ENCODE measurements at places on chromosomes 11 and 22.
A peak's percentile ranks its signal among the peaks of the same experiment; 100 is the strongest.

DNA sequence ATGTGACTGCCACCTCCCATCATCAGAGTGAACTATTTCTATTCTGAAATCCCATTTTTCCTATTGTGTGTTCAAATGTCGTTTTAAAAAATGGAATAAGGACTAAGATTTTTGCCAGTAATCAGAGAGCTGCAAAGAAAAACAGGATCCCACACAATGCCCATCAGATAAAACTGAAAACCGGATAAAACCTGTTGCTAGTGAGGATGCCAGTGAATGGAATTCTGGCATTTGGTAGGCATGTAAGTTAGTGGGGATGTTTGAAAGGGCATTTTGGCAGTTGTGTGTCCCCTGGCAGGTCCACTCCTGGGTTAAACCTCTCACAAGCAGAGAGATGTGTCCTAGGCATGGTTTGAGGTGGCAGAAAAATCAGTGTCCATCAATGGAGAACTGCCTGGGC lies 6.2 kb downstream of the DRAP1 start:
- DNase-seq, result no peak

DNA sequence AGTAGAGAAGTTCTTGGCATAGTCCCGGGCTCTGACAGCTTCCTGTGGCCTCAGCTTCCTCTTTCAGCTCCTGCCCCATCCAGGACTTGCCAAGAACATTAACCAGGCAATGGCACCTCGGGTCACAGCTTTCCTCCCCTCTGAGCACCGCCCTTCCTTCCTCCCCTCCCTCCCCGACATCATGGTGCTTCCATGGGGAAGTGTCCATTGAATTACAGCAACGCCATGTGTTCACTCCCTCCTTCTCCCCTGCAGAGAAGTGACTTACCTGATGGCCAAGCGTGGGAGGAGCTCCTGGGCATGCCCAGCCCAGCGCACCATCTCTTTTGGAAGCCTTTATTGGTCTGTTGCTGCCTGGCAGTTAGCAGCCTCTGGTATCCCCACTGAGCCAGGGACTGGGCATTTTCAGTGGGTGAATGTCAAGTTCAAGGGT lies 25.8 kb upstream of the DAGLA start:
- no peak for DNase-seq

GRCh38 chr11:114058026-114058706 lies 1.3 kb upstream of the ZBTB16 start:
- DNase-seq, result no peak

- no peak for DNase-seq
Observed at GRCh38 chr22:45304971-45305370, 4.8 kb upstream of the FAM118A start.

DNA sequence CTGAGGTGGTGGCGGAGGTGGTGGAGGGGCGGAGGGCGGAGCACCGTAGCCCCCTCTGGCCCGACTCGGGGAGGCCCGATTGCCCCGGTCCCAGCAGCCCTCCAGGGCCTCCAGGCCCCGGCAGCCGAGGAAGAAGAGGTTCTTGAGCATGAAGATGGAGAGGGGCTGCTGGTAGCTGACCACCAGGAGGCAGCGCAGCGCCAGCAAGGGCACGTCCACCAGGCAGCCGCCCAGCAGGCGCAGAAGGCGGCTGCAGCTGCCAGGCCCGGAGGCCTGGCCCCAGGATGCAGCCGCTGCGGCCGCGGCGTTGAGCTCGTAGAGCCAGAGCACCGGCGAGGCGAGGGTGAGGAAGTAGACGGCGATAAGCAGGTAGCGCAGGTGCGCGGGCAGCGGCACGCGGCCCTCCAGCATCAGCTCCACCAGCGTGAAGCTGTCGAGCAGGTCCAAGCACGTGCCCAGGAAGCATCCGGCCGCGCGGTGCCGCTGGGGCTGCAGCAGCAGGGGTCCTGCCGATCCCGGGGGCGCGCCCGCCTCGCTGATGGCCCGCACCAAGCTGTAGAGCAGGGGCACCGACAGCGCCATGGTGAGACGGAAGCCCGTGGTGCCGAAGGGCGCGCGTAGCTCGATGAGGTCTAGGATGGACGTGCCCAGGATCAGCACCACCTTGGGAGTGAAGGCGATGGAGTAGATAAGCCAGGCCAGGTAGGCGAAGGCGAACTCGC lies 1.5 kb downstream of the TMEM121B start:
- DNase-seq, result no peak

GRCh38 chr22:35913925-35914324 lies 114.7 kb downstream of the RBFOX2 start:
- no peak for DNase-seq

GRCh38 chr11:84899740-84900139 lies 727.4 kb downstream of the DLG2 start:
- no peak for DNase-seq

GRCh38 chr22:20530368-20531153 lies 23.2 kb downstream of the MED15 start:
- DNase-seq, result no peak

- no peak for DNase-seq
Observed at GRCh38 chr11:128450882-128451651, 136.3 kb downstream of the ETS1 start.

- DNase-seq, result peak; percentile 88
Observed at GRCh38 chr22:19959043-19959586, 17.5 kb upstream of the TXNRD2 start.

GRCh38 chr11:15883455-15883920 lies 472.9 kb downstream of the SOX6 start:
- no peak for DNase-seq

- DNase-seq, result no peak
Observed at GRCh38 chr11:133949129-133949528, 7.6 kb downstream of the IGSF9B start.

DNA sequence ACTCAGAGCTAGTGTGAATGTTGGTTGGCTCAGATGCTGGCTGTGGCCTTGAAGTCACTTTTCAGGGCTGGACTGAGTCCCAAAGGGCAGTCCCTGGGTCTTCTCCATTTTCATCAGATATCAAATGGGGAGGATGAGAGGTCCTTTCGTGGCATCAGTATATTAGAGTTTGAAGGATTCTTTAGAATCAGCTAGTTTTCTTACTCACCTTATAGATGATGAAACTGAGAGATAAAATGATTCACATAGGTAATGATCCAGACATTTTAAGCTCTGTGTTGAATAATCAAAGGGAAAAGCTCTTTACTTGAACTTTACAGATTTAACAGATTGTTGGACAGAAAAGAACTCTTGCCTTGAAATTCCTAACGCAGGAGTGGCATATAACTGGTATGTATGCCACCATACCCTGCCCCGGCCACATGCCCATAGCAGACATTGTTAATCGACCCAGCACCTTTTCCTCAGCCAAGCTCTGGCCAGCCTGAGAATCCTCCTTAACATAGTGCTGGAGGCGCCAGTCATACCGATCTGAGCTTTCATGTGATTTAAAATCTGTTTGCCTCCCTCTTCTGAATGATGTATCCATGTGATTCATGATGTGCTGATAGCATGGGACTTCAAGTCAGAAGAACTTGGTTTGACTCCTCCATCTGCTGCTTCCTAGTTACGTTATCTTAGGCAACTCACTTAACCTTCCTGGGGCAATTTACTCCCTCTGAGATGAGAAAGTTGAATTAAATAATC lies 60.0 kb downstream of the BARX2 start:
- DNase-seq, result no peak

GRCh38 chr11:15558513-15559181 lies 443.9 kb downstream of the INSC start:
- DNase-seq, result no peak

GRCh38 chr11:14588681-14589080 lies 54.9 kb upstream of the PDE3B start:
- DNase-seq, result no peak
